ENCODE measurements at places on chromosomes 1 and 21. TPM values are rescaled to one million over a fixed set of nuclear protein-coding genes. Genes with fewer than 3 reads are reported as not detected.
A peak's percentile ranks its signal among the peaks of the same experiment; 100 is the strongest.

Gene DAP3
- 87.2 TPM for total RNA-seq

Gene S100A3
- 20.3 TPM for total RNA-seq

Gene ADORA1
- total RNA-seq: 8.7 TPM

Gene HSD3B2
- not detected for total RNA-seq

Gene PRAMEF2
- total RNA-seq: not detected

Gene ST6GALNAC5
- total RNA-seq: 114 TPM

Gene OR2T35
- not detected for total RNA-seq

Gene COL6A2
- total RNA-seq: 812 TPM

Gene CFAP107
- not detected for total RNA-seq

Gene FNDC10
- total RNA-seq: 2.6 TPM

Gene LENEP
- 0.43 TPM for total RNA-seq

Gene ERO1B
- 1.9 TPM for total RNA-seq

- no peak for DNase-seq
Measured at GRCh38 chr1:238177960-238178645, 287.4 kb upstream of the ZP4 start.

- DNase-seq: no peak
Measured at GRCh38 chr1:116889380-116889779, 20.3 kb upstream of the PTGFRN start.

DNA sequence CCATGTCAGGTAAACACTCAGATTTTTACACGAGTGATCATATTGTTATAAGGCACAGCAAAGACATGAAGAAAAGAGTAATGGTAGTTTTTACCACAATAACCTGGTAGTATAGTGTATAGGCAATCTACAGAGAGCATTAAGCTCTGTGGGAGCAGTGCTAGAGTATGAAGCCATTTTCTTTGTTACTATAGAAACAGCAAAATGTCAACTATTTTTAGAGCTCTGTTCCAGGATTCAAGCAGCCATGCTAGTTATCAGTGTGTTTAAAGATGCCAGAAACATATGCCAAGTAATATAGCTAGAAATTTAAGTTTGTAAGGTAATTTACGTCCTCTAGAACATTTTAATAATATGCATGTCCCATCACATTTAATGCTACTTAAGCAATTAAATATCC, 77.6 kb upstream of the RGS18 start:
- no peak for DNase-seq

DNA sequence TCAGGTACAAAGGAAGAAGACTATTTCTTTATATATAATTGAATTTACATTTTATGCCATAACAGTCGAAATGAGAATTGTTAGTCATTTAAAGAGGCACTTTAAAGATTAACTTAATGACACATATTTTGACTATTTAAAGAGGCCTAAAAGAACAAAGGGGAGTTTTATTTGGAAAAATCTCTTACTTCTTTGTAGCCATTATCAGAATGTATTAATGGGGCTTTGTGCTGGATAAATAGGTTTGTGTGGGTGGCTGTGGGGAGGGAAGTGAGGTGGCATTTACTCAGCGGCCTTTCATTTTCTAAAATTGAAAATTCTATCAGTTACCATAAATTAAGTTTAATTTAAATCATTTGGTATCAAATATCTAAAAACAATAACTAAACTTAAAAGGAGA, 462.2 kb upstream of the CXADR start:
- DNase-seq: no peak

DNA sequence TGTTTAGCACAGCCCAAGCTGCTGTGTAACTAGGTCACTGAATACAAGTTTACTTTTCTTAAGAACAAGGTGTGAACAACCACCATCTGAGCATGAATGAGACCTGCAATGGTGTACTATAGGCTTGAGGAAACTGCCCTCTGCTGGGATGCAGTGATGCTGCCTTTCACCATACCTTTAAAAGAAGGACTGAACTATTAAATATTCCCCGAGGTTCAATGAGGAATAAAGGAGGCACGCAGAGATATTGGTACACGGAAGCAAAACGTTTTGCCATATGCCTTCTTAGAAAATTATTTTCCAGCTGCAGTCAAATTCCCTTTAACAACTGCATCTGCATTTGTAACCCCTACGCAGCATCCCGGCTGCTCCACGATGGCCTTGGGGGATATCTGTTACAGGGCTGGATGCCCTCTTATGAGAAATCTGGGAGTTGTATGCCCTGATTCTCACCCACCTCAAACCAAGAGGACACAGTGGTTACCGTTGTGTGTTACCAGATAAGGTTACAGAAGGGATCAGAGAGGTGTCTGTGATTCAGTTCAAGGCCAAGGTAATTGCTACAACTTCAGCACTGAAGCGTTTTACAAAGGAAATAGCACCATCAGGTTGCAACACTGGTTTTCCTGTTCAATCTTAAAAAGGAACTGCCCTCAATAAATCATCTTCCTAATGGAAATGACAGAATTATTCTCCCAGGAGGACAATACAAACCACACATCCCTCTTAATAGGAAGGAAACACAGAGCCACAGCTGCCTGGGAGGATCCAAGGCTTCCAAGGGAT, 470.5 kb downstream of the LTN1 start:
- peak; percentile 67 for DNase-seq

GRCh38 chr1:25183126-25183980, 48.9 kb downstream of the SYF2 start:
- DNase-seq: no peak

DNA sequence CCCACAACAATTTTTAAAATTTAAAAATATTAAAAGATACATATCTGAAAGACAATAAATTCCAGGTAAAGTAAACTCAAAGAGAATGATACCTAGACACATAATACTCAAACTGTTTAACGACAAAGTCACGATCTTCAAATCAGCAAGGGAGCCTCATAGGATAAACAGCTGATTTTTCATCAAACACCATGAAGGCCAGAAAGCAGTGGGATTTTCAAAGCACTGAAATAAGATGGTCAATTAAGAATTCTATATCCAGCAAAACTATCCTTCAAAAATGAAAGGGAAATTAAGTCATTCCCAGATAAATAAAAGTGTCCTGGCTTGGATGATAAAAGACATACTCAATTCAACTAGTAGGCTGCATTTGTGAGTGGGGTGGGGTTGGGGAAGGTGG, 100.5 kb downstream of the TIAM1 start:
- DNase-seq: no peak

DNA sequence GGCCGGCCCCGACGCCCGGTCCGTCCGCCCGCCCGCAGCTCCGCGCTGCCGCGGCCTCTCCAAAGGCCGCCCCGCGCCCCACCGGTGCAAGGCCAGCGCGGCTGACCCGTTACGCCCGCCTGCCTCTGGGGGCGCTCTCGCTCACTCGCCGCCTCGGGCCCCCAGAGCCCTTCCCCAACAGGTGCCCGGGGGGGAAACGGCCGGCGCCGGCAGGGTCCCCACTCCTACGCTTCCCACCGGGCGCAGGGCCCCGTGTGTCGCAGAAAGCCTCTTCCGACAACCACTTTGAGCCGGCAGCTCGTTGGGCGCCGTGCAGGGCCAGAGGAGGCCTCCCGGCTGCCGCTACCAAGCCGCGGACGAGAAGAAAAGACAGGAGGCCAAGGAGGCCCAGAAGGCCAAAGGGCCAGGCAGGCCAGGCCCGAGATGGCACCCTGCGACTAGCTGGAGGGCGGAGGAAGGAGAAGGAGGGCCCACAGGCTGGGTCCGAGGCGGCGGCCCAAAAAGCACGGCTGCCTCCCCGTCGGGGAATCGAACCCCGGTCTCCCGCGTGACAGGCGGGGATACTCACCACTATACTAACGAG, 64.9 kb upstream of the FCGR2A start:
- peak; percentile 32 for DNase-seq

GRCh38 chr21:17560377-17561025, 47.7 kb downstream of the CXADR start:
- no peak for DNase-seq

DNA sequence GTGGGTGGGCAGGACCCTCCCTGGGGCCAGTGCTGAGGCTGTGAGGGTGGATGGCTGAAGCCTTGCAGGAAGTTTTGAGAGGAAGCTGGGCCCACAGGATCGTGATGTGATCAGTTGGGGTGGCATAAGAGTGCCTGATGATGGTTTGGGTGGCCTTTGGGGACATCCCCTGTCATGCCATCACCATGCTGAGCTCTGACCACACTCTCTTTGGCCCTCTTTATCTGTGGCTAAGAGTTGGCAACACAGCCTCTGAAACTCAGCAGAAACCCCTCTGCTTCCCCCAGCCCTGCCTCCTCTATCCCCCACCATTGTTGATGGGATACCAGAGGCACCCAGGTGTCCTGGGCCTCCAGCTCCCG, 19.8 kb downstream of the MIIP start:
- DNase-seq: no peak

DNA sequence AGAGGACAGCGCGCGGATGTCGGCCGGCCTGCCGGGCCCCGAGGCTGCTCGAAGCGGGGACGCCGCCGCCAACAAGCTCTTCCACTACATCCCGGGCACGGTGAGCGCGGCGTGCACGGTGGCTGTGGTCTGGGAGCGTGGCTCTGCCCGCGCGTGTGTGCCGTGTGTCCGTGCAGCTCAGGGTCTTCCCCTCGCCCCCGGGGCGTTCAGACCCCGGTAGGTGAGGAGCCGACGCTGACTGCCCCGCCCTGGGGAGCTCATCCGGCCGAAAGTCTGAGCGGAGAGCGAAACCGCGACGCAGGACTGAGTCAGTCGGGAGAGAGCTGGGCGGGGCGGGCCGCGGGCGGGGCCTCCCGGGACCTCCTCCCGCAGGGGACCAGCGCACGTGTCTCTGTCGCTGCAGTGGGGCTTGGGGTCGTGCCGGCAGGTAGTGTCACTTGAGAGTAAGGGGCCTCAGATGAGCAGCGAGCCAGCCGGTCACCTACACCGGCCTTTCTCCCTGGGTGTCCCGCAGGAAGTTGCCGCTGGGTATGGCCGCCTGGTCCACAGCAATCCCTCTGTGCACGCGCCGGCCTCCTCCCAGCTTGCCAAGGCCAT, 520 bp downstream of the PLEKHN1 start:
- DNase-seq: peak; percentile 56

- peak; percentile 48 for DNase-seq
Measured at GRCh38 chr1:117959364-117959763, 29.8 kb downstream of the WDR3 start.

- DNase-seq: no peak
Measured at GRCh38 chr1:1625404-1625775, 6.6 kb upstream of the MMP23B start.

- peak; percentile 50 for DNase-seq
Measured at GRCh38 chr21:38476385-38476784, 21.9 kb downstream of the ERG start.

- DNase-seq: no peak
Measured at GRCh38 chr1:26750428-26750827, 37.3 kb upstream of the PIGV start.

- DNase-seq: no peak
Measured at GRCh38 chr1:200963076-200963475, 60.4 kb downstream of the KIF21B start.

DNA sequence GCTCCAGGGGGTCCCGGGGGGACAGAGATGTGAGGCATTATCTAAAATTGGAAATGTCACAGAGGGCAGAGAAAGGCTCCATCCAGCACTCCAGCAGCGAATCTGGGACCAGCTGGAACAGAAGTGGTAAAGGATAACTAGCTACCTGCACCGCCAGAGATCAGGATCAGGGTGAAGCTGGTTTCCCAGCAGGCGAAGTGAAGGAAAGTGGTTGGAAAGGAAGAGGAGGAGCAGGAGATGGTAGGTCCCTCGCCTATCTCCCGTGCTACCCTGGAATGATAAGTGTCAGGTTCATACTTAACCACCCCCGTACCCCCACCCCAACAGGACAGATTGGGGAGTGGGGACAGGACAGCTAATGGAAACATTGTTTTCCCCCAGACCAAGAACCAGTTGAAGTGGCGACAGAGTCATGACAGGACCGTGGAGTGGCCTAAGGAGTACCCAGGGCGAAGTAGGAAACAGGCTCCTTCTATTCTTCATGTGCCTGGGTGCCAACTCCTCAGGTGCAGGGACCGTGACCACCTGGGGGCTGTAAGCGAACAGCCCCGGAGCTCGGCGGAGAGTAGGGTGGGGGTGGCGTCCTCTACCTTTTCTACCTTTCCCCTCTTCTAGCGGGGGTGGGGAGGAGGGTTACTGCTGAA, 717 bp downstream of the B4GALT3 start:
- no peak for DNase-seq

GRCh38 chr1:192832492-192832891, 23.7 kb downstream of the RGS2 start:
- DNase-seq: no peak

DNA sequence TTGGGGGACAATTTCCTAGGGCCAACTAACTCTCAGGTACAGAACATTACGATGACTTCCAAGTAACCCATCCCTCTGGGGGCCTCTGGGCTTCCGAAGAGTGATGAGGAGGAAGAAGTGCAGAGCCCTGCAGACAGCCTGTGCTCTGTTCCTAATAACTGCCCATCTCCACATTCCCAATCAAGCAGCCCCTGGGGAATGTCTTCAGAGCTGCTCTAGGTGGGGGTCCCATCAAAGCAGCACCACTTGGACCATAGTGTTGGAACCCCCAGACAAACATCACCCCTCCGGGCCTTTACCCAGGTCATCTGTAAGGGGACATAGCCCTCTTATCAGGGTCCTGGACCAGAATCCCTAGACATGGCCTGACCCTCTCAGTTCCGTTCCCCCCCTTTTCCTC, 357.3 kb downstream of the NPHP4 start:
- no peak for DNase-seq

GRCh38 chr1:21314743-21315396, 24.6 kb upstream of the ECE1 start:
- DNase-seq: no peak

DNA sequence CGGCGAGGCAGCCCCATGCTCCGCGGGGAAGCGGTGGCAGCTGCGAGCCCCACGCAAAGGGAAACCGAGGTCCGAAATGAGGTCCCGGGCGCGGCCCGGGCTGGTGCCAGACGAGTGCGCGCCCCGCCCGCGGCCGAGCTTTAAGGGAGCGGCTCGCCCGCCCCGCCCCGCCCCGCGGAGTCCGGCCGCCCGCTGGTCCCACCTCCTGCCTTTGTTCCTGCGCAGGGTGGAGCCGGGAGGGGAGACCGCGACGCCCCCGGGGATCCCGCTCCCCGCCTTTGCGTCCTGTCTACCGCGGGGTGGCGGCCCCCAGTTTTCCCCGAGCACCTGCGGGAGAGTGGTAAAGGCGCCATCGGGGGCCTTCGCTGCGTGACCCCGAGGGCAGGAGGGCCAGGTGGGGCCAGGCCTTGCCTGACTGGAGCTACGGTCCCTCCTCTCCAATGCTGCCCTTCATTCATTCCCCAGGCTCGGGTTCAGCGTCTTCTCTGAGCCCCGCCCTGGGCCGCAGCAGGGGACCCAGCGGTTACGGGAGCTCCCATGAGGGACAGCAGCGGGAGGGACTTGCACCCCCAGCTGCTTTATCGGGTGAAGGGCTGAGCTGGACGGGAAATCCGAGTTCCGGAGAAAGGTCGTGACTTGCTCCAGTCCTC, at the start of gene HES2:
Gene HES2 (minus strand): TSS at position 116 of the 650 bp plus-strand sequence. CDS start 99 bp downstream, at position 17.
- DNase-seq: no peak

- DNase-seq: no peak
Measured at GRCh38 chr1:152876827-152877226, 1.3 kb upstream of the SMCP start.

GRCh38 chr1:195373856-195374255, 1234.4 kb downstream of the KCNT2 start:
- DNase-seq: no peak

GRCh38 chr1:45785583-45785982, 17.8 kb upstream of the MAST2 start:
- no peak for DNase-seq

- DNase-seq: no peak
Measured at GRCh38 chr21:30695956-30696355, 22.6 kb downstream of the KRTAP21-3 start.

- peak; percentile 50 for DNase-seq
Measured at GRCh38 chr1:157490467-157491165, 61.7 kb downstream of the FCRL5 start.
